Mucosa of descending colon (tissue), 3 donors: ENCODE measurements at places on chromosomes 7 and 10. TPM values are rescaled to one million over a fixed set of nuclear protein-coding genes. Genes with fewer than 3 reads are reported as not detected.

- no peak for DNase-seq
Observed at GRCh38 chr10:66654861-66655260, 271.0 kb upstream of the LRRTM3 start.

- DNase-seq: no peak
Observed at GRCh38 chr10:115844591-115844990, 428.4 kb downstream of the GFRA1 start.

- no peak for DNase-seq
Observed at GRCh38 chr10:47282657-47283018, 17.4 kb upstream of the GDF10 start.

- no peak for DNase-seq
Observed at GRCh38 chr10:94108200-94108599, 114.5 kb downstream of the PLCE1 start.

The LLCFC1 gene
- not detected for total RNA-seq

- DNase-seq: no peak
Observed at GRCh38 chr7:136027160-136027559, 50.0 kb upstream of the MTPN start.

GRCh38 chr7:98187138-98187502 is 24.1 kb upstream of the BHLHA15 start:
- DNase-seq: no peak

GRCh38 chr7:112161253-112162141 is 44.7 kb downstream of the DOCK4 start:
- no peak for DNase-seq

The MIOS gene
- total RNA-seq: 26.8 TPM

DNA sequence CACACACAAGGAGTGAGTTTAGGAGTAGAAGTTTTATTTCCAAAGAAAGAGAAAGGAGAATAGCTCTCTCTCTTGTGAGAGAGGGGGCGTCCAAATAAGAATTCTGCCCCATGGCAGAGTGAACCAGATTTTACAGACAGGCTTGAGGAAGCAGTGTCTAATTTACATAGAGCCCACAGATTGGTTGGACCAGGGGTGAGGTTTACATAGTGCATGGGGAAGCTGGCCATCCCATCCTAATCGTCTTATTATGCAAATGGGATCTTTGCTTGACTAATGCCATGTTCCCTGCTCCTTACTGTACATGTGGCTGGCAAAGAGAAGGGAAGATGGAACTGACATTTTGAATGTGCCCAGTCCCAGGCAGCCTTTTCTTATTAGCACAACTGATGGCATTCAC is 60.0 kb upstream of the ACSM6 start:
- no peak for DNase-seq

DNA sequence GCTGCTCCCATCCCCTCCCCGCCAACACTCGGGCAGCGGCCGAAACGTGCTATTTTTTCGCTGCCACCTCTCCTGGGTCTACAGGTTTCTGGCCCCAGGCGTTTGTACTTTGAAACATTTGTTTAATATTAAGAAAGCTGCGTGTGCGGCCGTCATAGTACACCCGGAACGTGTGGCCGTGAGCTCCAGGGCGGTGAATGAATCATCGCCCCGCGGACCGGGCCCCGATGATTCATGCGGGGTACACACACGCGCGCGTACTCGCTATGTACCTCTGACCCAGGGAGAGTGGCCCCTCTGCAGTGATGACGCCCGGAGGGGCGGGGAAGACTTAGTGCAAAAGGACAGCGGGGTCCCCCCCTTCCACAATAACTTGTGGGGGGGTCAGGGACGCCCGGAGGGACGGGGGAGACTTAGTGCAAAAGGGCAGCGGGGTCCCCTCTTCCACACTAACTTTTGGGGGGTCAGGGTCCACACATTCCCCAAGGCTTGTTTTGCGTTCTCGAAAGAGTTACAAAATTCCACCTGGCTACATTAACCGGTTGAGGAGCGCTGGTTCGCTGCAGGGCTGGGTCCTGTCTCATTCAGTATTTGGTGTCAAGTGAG is 56.5 kb upstream of the PCGF5 start:
- DNase-seq: peak; percentile 74

- DNase-seq: no peak
Observed at GRCh38 chr7:45594745-45595535, 20.8 kb downstream of the ADCY1 start.

The NANOS1 gene
- total RNA-seq: 0.12 TPM

DNA sequence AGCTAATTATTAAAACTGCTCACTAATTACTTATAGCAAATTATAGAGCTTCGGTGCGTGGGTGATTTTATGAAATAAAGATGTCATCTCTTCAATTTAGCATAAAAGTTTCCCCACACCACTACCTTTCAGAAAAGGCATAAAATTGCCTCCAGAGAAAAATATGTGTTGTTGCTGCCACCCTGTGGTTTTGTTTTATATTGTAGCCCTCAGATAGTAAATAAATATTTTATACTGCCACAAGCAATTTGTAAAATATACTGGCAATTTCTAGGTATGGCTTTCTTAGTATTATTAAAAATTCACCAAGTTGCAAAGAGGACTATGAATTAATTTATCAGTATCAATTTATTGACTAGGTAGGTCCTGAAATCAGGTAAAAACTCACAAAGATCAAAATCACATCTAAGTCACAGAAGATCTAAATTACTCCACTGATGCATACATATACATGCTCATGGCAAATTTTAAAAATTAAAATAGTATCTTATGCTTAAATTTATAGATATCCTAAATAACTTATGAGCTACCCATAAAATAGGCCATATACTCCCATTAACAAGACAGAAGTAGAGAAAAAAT is 26.5 kb downstream of the ASNS start:
- DNase-seq: peak; percentile 58

The MOGAT3 gene
- 58.3 TPM for total RNA-seq

- no peak for DNase-seq
Observed at GRCh38 chr10:28769091-28769604, 91.8 kb downstream of the BAMBI start.

GRCh38 chr7:80851896-80852476 is 66.9 kb downstream of the SEMA3C start:
- DNase-seq: no peak

DNA sequence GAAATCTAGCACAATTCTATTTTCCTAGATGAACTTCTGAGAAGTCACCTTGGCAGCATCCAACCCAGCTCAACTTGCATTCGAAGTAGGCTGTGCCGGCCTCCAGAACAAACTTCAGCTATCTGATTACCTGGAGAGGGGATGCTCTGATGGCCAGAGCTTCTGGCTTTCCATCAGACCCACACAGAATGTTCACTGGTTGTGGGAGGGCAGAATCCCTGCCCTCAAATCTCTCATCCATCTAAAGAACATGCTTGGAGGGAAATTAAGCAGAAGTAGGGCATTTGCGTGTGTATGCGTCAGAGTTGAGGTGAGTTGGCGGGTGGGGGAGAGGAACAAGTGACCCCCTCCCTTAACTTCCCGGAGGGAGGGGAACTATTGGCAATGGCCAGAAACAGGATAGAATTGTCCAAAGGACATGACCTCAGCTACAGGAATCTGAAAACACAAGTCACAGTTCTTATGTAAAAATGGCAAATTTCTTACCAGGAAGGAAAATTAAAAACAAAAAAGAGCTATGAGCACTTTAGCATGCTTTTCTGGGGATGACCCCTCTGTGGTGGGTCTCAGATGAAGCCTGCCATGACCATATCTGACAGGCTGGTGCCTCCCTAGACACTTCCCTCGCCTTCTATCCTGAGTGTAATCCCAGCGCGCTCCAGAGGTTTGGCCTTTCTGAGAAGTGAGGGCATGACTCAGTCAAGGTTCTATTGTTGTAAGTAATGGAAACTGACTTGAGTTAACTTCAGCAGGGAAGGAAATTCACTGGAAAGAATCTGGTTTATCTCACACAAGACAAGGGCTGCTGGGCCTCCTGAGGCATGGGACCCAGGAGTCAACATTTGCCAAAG is 278.8 kb downstream of the RPS24 start:
- DNase-seq: no peak

The NKX1-2 gene
- not detected for total RNA-seq

GRCh38 chr7:83362871-83363550 is 200.3 kb upstream of the PCLO start:
- no peak for DNase-seq

GRCh38 chr7:157412021-157412443 is 75.2 kb downstream of the DNAJB6 start:
- DNase-seq: no peak

The UNCX gene
- total RNA-seq: not detected

The STK31 gene
- 1.3 TPM for total RNA-seq

The MGAM2 gene
- total RNA-seq: 25.5 TPM

- no peak for DNase-seq
Observed at GRCh38 chr10:132648851-132649528, 111.4 kb downstream of the INPP5A start.

GRCh38 chr7:24833549-24833948 is 76.3 kb upstream of the GSDME start:
- DNase-seq: no peak

- DNase-seq: no peak
Observed at GRCh38 chr10:70851597-70852475, 36.1 kb downstream of the SGPL1 start.

The SFRP5 gene
- total RNA-seq: 1.0 TPM

GRCh38 chr7:70353946-70354335 is 755.7 kb downstream of the AUTS2 start:
- DNase-seq: no peak

DNA sequence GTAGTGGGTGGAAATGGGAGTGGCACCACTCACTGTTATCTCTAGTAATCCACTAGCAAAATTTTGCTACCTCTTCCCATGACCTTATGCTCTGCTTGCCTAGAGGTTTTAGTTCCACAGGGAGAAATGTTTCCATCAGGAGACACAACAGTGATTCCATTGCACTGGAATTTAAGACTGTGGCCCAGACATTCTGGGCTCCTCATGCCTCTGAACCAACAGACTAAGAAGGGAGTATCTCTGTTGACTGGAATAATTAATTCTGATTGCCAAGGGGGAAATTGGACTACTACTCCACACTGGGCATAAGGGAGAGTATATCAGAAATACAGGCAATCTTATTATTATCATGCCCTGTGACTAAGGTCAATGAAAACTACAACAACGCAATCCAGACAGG is 16.2 kb upstream of the BRAF start:
- DNase-seq: no peak

GRCh38 chr7:103593691-103594090 is 147.7 kb upstream of the SLC26A5 start:
- DNase-seq: no peak

The PRLHR gene
- not detected for total RNA-seq

DNA sequence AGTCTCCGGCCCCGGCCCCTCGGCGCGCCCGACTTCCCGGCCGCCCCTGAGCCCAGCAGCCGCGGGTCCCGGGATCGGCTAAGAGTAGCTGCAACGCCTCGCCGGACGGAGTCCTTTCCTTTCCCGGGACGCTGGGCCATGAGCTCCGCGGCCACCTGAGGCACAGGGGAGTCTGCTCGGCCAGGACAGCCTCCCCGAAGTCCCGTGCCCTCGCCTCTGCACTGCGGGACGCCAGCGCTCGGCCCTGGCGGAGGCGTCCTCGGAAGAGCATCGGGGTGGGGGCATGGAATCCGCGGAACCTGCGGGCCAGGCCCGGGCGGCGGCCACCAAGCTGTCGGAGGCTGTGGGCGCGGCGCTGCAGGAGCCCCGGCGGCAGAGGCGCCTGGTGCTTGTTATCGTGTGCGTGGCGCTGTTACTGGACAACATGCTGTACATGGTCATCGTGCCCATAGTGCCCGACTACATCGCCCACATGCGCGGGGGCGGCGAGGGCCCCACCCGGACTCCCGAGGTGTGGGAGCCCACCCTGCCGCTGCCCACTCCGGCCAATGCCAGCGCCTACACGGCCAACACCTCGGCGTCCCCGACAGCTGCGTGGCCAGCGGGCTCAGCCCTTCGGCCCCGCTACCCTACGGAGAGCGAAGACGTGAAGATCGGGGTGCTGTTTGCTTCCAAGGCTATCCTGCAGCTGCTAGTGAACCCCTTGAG is 502 bp downstream of the SLC18A3 start:
- DNase-seq: no peak

- DNase-seq: no peak
Observed at GRCh38 chr10:651692-652091, 37.8 kb downstream of the DIP2C start.

DNA sequence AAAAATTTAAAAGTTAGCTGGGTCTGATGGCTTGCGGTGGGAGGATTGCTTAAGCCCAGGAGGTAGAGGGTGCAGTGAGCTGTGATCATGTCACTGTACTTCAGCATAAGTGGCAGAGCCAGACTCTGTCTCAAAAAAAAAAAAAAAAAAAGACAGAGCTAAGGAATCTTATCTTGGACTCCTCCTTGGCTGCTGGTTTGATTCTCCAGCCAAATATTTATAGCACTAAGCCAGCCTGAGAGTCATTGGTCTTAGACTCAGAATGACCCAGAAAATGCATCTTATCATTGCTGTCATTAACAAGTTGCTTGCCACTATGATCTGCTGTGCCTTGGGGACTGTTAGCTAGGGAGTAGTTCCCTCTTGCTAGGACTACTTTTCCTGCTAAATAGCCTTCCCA is 164.7 kb downstream of the GNAT3 start:
- DNase-seq: no peak

The SAP25 gene
- total RNA-seq: 3.5 TPM
